ENCODE measurements at places on chromosomes 11 and 22.

GRCh38 chr11:126127898-126128297 lies 65.2 kb upstream of the CDON start:
- no peak for DNase-seq

DNA sequence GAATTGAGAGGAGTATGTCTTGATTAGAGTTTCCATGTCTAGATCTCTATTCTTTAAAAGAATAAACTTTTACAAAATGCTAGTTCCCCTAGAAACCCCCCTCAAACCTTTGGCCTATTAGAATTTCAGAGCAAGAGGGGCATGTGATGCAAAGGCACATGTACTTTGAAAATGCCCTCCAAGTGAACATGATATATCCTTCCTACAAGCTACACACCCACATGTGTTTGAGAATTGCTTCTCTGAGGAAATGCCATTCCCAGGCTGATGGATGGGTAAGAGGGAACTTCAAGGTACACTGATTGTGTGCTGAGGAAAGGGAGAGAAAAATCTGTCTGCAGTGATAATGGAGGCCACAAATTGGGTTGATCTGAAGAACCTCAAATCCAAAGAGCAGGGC lies 59.5 kb upstream of the PSMA1 start:
- DNase-seq: no peak

DNA sequence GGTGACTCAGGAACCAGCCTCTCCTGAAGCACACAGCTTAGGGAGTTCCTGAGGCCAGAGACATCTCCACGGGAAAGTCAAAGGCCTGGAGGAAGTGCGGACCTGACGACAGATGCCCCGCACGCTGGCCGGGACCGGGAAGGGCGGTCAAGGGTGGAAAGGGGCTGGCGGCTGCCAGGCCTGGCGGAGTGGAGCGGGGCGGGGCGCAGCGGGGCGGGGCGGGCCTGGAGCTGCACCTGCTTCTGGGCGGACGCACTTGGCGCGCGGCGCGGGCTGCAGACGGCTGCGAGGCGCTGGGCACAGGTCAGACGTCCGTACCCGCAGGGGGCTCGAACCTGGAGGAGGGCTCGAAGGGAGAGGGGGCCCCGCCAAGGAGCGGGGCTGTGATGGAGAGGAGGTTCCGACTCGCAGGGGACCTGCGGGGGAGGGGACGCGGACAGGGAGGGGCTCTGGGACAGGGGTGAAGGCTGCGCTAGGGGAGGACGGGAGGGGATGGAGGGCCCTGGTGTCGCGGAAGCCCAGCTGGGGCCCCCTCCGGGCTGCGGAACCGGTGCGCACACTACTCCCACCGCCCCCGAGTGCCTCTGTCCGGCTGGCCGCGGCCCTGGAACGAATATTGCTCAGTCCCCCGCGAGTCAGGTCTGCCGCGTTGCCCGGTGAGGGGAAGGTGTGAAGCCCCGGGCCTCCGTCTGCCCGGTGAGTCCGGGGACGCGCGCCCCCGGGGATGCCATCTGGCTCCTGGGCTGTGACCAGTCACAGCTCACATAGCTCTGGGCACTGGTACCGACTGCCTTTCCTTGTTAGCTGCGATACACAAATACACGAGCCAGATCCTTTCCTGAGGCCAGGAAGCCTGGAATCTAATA lies at the start of gene TMEM45B:
Gene TMEM45B (plus strand): TSS at position 253 of the 866 bp plus-strand sequence. CDS start 36,635 bp downstream, outside the sequence.
- no peak for DNase-seq

GRCh38 chr22:39238966-39239505 lies 5.7 kb downstream of the PDGFB start:
- no peak for DNase-seq

- no peak for DNase-seq
Observed at GRCh38 chr11:117505285-117505970, 177.8 kb downstream of the CEP164 start.

DNA sequence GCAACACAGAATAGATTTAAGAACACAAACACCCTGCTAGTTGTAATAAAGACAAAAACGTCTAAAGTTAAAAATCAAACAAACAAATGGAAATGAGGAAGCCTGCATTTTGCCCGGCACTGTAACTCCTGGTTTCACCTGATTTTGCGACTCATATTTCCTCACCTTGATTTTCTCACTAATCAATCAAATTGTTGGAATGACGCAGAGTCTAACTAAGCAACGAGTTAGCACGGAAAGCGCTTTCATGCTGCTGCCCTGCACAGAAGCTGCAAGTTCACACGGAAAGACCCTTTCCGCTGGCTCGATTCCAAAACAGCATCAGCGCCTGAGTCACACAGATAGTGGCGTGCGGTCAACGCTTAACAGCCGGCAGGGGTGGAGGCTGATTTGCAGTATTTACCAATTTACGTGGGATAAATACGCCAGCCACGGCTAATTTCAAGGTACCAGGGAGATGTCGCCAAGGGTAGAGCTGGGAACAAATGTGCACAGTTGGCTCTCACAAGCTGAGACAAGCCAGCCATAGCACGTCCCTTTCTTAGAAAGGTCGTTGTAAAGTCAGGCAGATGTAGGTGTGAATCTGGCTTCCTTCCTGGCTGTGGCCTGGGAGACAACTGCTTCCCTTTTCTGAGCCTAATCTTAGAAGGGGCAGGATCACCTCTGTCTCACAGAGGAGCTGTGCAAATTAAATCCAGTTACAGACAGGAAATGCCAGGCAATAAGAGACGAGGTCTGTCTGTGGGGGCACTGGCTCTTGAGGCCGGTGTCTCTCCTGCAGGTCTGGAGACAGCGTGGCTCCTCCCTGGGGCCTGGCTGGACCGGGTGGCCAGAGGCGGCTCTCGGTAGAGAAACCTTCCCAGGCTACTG lies 76.9 kb upstream of the TTLL12 start:
- DNase-seq: no peak

DNA sequence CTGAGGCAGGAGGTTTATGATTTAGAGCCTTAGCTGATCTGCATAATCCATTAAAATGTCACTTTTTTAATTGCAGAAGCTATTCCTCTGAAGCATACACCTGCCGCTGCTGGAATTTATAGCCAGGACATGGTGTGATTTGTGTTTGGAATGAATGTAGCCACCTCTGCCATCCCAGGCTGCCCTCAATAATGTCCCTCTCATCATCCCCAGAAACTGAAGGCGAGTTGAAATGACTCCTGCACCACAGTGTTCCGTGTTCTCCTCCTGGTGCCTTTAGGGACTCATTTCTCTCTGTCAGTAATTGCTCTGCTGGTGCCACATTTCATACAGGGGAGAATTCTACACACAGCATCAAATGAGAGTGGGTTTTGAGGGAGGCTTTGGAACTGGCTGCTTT lies 191.0 kb downstream of the C11orf91 start:
- no peak for DNase-seq

DNA sequence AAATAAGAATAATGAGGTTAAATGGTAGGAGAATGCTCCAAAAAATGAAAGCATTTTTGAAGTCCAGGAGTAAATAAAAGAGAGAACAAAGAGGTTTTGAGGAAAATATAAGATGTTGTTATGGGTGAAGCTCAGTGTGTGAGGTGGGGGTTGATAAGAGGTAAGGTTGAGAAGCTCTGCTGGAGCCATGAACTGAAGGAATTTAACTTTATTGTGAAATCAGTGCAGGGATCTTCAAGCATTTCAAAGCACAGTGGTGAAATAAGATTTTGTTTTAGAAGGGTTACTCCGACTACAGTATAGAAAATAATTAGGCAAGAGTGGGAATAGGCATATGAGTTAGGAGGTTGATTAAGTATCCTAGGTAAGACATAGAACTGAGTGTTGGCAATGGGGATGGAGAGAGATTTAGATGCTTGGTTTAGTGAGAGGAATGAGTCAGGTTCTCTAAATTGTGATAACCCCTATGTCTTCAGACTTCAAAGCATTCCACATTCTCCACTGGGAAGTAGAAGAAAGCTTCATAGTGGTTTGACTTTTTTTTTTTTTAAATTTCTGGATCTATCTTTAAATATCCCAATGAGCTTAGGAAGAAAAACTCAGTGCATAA lies 403.2 kb downstream of the AASDHPPT start:
- no peak for DNase-seq

DNA sequence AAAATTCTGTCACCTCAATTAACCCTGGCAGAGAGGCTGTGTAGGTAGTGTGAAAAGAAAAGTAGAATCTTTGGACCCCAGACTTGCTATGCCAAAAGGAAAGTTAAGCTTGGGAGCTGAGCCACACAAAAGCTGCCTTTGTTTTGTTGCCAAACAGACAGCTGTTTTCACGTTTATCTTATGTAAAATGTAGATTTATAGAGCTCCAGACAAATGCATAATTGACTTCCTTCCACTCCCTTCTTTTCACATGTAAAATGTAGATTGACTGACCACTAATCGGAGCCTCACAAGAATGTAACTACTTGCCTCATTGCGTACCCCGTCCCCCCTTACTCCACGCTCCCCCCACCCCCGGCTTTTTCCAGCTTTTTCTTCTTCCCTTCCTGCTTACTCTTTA lies 2302.2 kb upstream of the RAG2 start:
- no peak for DNase-seq

GRCh38 chr22:30933457-30933856 lies 35.1 kb downstream of the MORC2 start:
- no peak for DNase-seq

DNA sequence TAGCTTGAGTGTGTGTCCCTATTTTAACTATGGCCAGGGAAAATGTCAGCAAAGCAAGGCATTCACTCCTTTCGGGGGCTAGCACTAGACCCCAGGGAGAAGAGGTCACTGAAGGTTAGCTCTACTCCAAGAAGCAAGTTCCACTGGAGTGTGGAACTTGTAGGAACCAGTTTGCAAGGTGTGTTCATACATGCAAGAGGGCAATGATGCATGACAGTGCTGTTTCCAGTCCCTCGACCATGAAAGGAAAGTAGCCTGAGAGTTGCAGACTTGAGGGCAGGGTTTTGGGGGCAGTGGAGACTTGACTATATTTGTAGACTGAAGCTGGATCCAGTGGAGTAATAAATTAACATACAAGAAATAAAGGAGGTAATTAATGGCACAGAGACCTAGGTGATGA lies 21.6 kb upstream of the SLC36A4 start:
- no peak for DNase-seq

DNA sequence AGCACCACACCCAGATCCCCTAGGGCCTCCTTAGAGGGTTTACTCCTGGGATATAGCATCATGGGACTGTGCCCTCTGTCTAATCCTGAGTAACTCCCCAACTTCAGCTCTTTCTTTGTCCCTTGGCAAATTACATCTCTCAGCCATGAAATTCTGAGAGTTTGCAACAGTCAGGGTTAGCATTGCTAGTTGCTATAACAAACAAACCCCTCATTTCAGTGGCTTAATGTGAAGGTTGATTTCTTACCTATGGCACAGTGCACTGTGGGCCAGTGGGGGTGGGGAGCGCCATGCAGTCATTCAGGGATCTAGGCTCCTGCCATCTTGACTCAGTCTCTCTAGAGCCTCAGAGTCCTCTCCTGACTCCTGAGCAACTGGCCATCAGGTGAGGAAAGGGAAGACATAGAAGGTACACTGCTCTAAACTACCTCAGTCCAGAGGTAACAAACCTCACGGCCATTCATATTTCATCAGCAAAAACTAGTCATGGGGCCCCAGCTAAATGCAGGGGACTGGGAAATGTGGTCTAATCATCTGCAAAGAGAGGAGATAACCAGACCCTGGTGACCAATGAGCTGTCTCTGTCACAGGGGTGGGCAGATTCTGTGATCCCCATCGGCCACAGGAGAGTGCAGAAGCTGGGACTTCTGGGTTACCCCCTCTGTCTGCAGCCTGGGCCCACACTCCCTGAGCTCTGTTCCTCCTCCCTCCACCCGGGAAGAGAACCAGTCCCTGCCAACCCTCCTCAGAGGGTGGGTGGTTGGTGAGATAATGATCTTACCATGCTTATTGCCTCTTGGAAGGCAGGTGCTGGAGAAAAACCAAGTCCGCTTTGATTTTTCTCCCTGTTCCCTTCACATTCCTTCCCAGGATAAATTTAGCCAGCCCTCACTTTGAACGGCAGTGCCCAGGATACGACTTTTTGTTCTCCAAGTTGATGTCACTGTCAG lies 17.5 kb downstream of the PRG3 start:
- no peak for DNase-seq

- no peak for DNase-seq
Observed at GRCh38 chr11:57207168-57207567, 25.4 kb downstream of the LRRC55 start.
